Left ventricle myocardium superior (tissue), 1 donor: ENCODE measurements at places on chromosomes 6 and 20.

DNA sequence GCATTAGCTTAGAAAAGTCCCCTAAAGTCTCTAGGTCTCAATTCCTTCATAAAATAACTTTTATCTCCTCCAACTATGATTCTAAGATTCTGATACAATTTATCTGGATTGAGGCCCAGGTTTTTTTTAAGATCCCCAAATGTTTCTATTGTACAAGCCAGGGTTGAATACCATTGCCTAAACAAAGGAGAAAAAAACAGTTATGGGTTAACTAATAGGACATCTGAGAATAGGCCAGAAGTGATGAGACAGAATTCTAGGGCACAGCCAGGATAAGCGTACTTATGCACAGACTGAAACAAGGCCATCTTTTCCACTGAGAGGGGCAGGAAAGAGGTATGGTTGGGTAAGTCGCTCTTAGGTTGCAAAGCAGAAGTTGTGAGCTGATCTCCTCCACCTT lies 26.4 kb downstream of the EPB41L2 start:
- no peak for DNase-seq

GRCh38 chr20:63794614-63795013 lies 36.5 kb downstream of the ZBTB46 start:
- no peak for DNase-seq

GRCh38 chr6:119172824-119173223 lies 94.4 kb upstream of the FAM184A start:
- DNase-seq: no peak

DNA sequence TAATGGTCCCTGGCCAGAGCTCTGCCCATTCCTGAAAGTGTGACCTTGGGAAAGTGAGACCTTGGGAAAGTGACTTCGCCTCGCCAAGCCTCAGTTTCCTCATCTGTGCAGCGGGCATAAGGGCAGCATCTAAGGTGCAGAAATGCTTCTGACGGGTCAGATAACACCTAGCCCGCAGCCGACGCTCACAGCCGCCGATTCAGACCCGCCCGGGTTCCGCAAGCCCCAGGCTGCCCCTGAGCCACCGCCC lies 486 bp downstream of the FKBP1A start:
- DNase-seq: no peak

DNA sequence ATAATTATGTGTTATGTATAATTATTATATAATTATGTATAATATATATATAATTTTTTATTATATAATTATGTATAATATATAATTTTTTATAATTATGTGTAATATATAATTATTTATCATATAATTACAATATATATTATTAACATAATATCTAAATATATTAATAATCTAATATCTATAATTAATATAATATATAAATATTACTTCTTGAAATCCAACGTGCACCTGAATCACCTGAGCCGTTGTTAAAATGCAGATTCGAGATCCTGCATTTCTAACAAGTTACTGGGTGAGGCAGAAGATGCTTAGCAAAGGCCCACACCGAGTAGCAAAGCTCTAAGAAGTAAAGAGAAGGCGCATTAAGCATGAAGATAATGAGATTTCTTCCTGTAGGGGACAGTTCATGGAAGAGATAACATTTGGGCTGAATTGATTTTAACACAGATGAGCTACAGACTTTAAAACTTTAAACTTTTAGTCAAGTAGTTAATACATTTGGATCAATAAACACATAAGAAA lies 406.4 kb upstream of the PLCB4 start:
- no peak for DNase-seq

DNA sequence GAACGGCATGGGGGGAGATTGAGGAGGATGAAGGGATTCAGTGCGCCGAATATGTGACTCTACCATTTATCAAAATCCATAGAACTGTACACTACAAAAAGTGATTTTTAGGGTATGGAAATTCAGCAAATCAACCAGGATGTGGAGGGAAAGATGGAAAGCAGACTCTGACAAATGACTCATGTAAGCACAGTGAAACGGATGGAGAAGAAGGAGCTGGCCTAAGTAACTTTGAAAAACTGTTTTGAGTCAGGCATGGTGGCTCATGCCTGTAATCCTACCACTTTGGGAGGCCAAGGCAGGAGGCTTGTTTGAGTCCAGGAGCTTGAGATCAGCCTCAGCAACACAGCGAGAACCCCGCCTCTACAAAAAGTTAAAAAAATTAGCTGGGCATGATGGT lies 39.2 kb downstream of the MUC22 start:
- DNase-seq: no peak

GRCh38 chr6:161439093-161439492 lies 165.2 kb upstream of the AGPAT4 start:
- peak; percentile 57 for DNase-seq

DNA sequence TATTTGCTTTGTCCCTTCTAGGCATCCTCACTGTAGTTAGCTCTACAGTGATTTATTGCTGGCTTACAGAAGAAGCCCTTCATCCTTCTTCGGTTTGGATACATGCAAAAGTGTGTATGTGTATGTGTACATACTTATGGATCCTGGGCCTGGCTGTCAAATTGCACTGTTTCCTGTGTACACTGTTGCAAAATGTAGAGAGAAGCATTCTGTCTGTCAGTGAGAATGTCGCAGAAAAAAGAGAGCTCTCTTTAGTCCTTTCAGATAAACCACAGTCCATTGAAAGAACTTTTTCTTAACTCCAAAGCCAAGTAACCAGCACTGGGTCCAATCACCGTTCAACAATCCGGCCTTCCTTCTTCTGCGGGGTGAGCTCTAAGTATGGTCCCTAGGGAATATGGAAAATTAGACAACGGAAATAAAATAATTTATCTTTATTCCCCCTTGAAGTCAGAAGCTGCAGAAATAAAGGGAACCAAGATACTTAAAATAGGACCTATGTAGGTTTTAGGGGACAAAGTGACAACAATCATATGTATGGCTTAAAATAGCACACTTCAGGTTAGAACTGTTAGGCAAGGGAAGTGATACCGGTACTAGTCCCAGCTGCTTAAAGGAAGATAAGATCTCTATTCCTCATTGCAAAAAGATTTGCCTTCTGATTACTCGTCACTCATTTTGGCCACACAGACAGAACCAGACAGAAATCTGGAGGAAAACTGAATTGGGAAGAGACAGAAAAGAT lies 107.0 kb downstream of the CD83 start:
- DNase-seq: no peak

DNA sequence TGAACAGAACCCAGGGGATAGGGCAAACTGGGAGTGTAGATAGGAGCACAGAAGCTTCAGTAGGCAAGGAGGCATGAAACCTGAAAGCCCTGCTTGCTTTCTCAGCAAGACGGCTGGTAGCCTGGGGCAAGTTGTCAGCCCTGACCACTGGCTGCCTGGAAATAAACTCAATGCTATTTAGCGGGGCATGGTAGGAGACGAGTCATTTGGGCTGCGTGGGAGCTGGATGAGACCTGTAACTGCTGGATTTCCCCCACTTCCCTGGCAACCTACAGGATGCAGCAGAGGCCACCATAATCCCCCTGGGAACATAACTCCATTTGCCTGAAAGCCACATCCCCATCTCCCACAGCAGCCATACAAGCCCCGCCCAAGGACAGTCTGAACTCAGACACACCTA lies 332.6 kb upstream of the TBX18 start:
- no peak for DNase-seq

DNA sequence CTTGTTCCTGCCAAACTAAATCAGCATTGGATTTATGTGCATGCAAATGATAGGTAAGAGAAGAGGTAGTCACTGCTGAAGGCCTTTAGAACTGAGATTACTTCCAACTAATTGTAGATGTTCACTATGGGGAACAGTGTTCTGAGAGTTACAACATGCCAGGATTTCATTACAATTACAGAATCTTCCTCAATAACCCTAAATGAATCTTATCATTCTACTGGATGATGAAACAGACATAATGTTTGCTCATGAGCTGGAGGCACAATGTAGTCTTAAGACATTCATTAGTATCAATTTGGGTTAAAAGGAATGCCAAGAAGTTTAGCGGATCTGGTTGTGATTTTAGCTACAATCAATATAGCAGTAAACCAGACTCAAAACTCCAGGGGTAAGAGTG lies 248.9 kb upstream of the THEMIS start:
- no peak for DNase-seq

GRCh38 chr6:144617708-144618107 lies 332.6 kb downstream of the UTRN start:
- no peak for DNase-seq

DNA sequence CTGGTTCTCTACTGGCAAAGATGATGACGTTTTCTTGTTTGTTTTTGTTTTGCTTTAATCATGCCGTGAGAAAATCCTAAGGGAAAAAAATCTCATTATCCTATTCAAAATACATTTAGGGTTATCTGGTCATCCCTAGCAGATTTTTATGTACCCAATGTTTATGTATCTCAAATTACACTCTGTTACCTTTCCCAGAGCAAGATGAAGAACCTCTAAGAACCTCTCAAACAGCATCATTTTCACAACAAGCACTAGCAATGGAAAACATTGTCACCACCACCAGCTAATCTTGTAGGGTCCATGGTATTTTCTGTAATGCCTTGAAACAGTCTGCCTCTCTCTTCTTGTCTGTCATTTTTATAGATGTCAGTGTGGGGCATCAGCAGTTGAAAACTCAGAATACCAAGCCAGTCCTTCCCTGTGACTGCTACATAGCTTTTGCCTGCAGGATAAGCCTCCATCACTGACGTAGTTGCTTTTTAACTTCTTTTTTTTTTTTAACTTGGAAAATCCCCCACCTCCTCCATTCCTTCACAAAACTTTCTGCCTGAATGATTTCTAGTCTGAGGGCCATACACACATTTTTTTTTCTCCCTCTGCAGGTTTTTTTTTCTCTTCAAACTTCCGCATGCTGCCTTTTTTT lies 2.4 kb upstream of the SNAP25 start:
- DNase-seq: no peak

- no peak for DNase-seq
Measured at GRCh38 chr6:106693418-106693817, 64.0 kb downstream of the QRSL1 start.

DNA sequence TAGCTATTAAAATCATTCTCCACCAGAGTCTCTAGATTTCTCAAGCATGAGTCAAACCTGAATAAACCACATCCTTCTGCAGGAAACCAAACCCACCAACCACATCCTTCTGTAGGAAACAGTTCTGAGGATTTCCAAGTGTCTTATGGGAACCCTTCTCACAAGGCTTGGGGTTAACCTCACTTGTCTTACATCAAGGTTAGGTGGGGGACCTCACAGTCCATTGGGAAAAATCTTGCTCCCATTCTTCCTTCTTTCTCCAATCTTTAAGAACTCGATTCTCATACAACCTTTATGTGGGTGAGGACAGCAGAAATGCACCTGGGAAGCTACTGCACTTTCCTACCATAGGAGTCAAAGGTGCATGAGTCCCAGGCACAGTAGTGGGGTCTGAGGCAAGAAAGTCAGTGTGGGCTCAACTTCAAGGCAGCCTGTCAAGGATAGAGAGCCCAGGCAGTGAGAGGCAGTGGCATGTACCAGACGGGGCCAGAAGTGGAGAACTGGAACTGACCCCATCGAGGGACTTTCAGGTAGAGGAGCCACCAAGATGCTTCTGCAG lies 114.5 kb downstream of the SLC22A3 start:
- DNase-seq: no peak

DNA sequence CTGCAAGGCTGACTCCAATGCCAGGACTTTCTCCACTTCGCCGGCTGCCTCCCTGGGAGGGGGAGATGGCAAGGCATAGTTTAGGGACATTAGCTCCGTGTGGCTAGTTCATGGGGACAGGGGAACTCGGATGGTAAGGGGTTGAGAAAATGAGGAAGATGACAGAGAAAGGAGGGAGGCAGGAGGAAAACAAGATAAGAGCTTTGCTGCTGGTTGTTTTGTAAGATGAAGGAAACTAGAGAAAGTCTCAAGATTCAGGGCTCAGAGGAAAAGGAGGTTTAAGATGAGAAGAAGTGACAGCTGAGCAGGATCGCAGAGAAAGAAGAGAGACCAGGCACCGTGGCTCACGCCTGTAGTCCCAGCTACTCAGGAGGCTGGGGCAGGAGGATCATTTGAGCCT lies 180.9 kb upstream of the RREB1 start:
- no peak for DNase-seq

DNA sequence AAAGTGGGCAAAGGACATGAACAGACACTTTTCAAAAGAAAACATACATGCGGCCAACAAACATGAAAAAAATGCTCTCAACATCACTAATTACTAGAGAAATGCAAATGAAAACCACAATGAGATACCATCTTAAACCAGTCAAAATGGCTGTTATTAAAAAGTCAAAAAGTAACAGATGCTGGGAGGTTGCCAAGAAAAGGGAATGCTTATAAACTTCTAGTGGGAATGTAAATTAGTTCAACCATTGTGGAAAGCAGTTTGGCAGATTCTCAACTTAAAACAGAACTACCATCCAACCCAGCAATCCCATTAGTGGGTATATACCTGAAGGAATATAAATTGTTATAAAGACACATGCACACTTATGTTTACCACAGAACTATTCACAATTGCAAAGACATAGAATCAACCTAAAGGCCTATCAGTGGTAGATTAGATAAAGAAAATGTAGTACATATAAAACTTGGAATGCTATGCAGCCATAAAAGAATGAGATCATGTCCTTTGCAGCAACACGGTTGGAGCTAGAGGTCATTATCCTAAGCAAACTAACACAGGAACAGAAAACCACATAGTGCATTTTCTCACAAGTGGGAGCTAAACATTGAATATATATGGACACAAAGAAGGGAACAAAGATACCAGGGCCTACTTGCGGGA lies 16.3 kb downstream of the CENPQ start:
- no peak for DNase-seq

- no peak for DNase-seq
Measured at GRCh38 chr20:36620917-36621316, 15.3 kb downstream of the RAB5IF start.
